ENCODE measurements at places on chromosomes 1 and 21.

GRCh38 chr1:22318279-22318981 lies 133.2 kb upstream of the ZBTB40 start:
- peak; percentile 34 for DNase-seq

- DNase-seq: no peak
Observed at GRCh38 chr1:223328566-223328965, 35.4 kb downstream of the SUSD4 start.

DNA sequence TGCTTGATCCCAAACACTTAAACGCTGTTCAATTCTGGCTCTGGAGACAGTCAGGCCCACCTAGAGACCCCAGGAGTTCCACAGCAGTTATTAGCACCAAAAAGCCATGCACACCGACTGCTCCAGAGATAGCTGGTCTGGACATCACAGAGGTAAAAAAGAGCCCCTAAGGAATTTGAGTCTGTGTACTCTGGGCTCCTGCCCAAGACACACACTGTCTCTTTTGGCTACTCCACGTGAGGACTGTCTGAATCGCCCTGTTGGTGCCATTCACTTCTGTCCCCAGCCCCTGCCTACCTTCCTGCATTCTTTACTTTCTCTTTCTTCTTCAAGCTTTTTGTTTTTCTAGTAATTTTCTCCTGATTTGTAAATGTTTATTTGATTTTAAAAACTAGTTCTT lies 197.4 kb downstream of the ADGRL2 start:
- DNase-seq: no peak

GRCh38 chr1:86774305-86775295 lies 70.2 kb downstream of the SH3GLB1 start:
- DNase-seq: no peak

DNA sequence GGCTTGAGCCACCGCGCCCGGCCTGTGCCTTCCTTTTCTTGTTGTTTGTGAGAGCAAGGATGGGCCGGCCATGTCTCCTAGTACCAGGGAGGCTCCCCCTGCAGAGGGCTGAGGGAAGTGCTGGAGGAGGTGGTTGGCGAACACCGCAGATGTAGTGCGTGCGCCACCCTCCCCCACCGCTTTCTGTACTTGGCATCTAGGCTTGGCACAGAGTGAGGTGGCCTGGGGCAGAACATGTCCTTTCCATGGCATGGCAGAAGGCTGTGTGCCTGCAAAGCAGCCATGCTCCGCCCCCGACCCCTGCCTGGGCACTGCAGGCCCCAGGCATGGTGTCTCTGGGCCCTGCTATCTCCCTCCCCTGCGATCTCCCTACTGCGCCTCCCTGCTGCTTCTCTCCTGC lies 30.7 kb downstream of the ALPL start:
- no peak for DNase-seq

- DNase-seq: no peak
Observed at GRCh38 chr1:220221269-220221668, 51.0 kb downstream of the RAB3GAP2 start.

DNA sequence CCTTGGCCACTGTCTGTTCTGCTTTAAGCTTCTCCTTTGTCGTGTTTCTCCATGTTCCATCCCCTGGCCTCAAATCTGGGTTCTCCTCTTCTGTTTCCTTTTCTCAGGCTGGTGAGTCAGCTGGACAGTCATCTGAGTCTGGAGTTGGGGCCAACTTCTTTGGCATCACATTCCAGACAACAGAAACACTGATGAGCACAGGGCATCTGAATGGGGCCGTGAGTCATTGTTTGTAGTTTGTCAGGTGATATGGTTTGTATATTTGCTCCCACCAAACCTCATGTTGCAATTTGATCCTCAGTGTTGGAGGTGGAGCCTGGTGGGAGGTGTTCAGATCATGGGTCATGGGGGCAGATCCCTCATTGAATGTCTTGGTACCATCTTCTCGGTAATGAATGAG lies 14.3 kb upstream of the OLIG2 start:
- DNase-seq: no peak

DNA sequence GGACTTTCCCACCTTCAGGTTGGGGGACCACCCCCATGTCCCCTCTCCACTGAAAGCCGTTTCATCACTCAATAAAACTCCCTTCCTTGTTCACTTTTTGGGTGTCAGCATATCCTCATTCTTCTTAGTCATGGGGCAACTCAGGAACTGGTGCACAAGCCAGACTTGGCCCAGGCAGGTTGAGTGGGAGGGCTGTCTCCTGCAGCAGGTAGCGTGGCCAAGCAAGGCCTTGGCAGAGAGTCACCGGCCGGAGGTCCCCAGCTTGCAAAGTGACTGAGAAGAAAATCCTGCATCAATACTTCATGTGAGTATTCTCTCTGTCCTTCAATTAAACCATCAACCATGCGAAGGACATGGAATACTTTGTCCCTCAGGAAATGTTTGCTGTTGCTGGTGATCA lies 148.9 kb downstream of the RHOU start:
- no peak for DNase-seq

GRCh38 chr1:152752225-152752624 lies 5.6 kb upstream of the KPRP start:
- no peak for DNase-seq

- DNase-seq: no peak
Observed at GRCh38 chr1:151777317-151777716, 13.0 kb downstream of the TDRKH start.

Data from D721Med (cell line).